ENCODE measurements at places on chromosomes 3 and 15. TPM values are rescaled to one million over a fixed set of nuclear protein-coding genes. Genes with fewer than 3 reads are reported as not detected.

GRCh38 chr3:14413381-14414071 lies 11.1 kb downstream of the SLC6A6 start:
- no peak for DNase-seq

GRCh38 chr3:110069761-110070160 lies 732.4 kb upstream of the DPPA4 start:
- no peak for DNase-seq

GRCh38 chr3:73848173-73848906 lies 223.6 kb upstream of the PDZRN3 start:
- DNase-seq, result peak; percentile 80

DNA sequence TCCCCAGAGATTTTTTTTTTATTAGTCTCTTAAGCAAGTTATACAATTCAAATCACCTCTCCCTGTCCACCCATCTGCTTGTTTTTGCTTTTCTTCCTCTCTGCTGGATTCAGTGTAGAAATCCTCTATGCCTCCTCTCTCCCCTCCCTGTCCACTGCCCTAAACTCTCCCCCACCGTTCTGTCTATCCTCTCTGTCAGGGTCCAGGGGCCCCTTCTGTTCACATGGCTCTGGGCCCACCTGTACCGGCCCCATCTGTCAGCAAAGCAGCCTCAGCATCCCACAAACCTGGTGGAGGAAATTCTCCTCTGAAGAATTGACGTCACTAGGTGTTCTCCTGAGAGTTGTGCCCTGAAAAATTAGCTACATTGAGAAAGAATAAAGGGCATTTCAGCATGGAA lies 137.6 kb upstream of the CMC1 start:
- no peak for DNase-seq

DNA sequence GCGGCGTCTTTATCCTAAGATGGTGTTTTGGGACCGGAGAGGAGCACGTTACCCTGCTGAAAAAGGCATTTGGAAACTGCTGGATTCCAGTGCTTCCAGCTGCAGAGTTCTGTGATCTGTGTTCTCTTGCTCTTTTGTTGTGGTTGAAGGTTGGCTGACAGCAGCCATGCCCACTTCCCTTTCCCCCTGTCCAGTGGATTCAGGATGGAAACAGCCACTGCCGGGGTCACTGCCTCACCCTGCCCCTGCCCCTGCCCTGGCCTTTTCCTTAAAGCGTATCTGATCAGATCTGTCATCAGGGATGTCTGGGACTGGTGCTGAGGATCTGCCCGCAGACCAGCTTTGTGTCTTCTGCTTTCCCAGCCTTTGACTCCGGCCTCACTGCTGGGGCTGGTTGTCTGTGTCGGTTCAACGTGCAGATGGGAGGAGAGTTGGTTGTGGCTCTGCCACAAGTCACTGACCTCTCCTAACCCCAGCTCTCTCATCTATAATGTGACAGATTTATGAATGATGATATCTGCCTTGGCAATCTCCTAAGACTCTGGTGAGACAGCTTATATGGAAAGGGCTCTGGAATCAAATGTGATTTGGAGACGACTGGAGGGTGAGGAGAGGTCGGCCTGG lies 219.4 kb upstream of the BHLHE40 start:
- DNase-seq, result no peak

- no peak for DNase-seq
Observed at GRCh38 chr3:45992821-45993221, 2.8 kb downstream of the FYCO1 start.

- DNase-seq, result no peak
Observed at GRCh38 chr3:107222907-107223306, 154.3 kb upstream of the CCDC54 start.

GABRR3 gene
- not detected for total RNA-seq

DNA sequence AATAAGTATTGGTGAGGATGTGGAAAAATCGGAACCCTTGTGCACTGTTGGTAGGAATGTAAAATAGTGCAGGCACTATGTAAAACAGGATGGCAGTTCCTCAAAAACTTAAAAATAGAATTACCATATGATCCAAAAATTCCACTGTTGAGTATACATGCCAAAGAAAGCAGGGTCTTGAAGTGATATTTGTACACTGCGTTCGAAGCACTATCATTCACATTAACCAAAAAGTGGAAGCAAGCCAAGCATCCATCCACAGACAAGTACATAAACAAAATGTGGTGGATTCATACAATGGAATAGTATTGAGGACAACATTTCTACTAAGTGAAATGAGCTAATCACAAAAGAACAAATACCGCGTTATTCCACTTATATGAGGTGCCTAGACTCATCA lies 200.7 kb downstream of the TJP1 start:
- no peak for DNase-seq

DNA sequence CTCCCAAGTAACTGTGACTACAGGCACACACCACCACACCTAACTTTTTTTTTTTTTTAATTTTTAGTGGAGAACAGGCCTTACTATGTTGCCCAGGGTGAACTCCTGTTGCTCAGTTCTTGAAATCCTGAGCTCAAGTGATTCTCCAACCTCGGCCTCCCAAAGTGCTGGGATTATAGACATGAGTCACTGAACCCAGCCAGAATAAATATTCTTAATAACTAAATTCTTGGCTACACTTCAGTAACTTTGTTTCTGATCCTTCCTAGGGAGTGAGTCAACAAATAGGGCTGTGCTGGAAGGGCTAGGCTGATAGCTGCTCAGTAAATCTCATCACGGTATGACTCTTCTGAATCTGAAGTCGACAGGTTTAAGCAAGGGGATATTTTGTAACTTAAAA lies 56.6 kb downstream of the P3H2 start:
- no peak for DNase-seq

GRCh38 chr3:31249545-31249944 lies 283.2 kb upstream of the STT3B start:
- DNase-seq, result no peak

DNA sequence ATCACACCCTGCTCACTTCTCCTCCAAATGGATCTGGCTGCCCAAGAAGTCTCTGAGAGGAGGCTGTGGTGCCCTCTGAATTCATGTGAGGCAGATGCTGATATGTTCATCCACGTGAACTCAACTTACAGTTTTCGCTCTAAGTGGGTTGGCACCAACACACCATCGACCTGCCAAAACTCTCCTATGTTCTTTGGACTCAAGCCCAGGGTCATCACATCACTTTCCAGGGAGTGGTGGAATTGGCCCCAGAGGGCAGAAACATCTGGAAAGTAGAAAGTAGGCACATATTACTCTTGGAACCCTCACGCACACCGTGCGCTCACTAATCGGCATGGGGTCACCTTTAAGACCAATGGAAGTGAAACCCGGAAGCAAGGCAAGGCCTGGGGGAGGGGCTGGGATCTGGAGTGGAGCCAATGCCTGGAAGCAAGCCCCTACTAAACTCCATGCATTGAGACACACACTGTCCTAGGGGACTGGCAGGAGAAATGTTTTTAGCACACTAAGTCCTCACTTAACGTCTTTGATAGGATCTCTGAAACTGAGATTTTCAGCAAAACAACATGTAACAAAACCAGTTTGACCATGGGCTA lies 41.4 kb downstream of the SSUH2 start:
- no peak for DNase-seq

GRCh38 chr3:46926871-46927717 lies 49.5 kb downstream of the CCDC12 start:
- no peak for DNase-seq

CCDC54 gene
- total RNA-seq, result 0.30 TPM

GUCA1C gene
- not detected for total RNA-seq

DNA sequence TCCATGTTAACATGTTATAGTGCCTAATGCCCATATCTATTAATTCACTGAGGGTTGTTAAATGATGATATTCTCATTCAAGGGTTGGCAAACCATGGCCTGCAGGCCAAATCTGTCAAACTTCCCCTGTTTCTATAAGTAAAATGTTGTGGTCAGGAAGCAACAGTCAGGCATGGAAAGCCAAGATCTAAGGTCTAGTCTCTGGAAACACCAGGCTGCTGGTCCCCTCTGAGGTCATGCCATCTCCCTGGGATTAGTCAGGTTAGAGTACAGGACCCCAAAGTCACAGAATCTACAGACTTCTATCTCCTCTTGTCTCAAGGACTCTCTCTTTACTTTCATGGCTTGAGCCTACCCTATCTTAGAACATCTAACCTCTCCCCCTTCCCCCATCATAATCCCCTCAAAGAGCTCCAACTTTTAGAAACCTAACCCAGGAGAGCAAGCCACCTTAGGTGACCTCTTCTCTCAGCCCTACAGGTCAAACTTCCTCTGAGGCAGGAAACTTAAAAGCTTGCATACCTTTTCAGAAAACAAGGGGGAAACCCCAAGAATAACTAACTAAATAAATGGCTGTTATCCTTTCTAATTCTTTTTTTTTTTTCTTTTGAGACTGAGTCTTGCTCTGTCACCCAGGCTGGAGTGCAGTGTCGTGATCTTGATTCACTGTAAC lies 15.3 kb upstream of the HERC1 start:
- no peak for DNase-seq

GRCh38 chr3:98021830-98022560 lies 13.1 kb downstream of the GABRR3 start:
- DNase-seq, result no peak

ZIC1 gene
- 87.2 TPM for total RNA-seq

- no peak for DNase-seq
Observed at GRCh38 chr15:73930371-73930770, 4.1 kb downstream of the LOXL1 start.

TLE3 gene
- total RNA-seq, result 24.7 TPM

- DNase-seq, result no peak
Observed at GRCh38 chr3:8777201-8777977, 8.0 kb upstream of the OXTR start.

ROPN1 gene
- total RNA-seq, result not detected

- DNase-seq, result peak; percentile 19
Observed at GRCh38 chr15:50315814-50316630, 39.0 kb downstream of the GABPB1 start.

MAP2K1 gene
- 58.3 TPM for total RNA-seq

POTEB3 gene
- not detected for total RNA-seq

DNA sequence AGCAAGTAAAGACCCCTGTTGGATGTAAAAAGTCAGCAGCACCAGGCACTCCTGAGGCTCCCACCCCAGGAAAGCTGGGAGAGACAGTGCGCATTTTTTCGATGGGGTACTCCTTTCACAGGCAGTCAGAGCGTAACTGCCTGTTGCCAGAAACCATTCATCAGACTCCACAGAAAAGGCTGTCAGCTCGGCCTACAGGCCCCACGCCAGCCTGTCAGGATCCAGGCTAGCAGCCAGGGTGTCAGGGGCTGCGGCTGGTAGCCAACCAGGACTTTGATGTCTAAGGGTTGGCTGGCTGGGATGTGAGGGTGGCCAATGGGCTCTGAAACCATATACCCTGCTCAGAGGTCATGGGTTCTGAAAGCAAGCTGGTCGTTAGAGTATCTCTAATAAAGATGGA lies 164.5 kb downstream of the WNT5A start:
- DNase-seq, result peak; percentile 49

MYEF2 gene
- total RNA-seq, result 73.0 TPM

DNA sequence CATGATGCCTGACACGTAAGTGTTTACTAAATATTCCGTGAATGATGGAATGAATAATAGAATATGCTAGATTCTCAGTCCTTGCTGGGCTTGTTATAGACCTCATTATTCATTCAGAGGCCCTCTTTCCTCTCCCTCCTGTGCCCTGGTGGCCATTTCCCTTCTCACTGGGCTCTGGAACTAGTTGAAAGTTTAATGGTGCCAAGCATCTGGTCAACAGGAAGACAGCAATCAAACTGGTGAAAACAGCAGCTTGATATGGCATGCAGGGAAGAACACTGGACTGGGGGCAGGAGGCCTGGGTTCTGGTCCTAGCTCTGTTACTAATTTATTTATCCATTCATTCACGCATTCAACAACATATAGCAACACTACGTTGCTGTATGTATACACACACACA lies 3.7 kb upstream of the APOD start:
- no peak for DNase-seq

DNA sequence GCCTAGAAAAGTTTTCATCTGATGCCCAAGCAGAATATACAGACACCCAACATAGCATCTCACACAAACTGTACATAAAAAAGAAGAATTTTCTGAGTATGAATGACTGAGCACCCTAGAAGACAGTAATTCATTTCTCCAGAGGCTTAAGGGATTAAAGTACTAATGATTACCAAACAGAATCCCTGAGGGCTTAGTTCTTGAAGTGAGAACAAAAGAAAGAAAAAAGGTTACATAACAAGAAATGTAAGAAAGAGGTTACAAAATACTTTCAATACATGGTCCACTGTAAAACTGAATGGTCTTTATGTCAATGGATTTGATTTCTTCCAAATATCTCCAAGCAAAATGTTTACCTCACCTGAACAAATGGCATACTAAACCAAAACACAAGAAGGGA lies 9.1 kb upstream of the NEK10 start:
- no peak for DNase-seq

DNA sequence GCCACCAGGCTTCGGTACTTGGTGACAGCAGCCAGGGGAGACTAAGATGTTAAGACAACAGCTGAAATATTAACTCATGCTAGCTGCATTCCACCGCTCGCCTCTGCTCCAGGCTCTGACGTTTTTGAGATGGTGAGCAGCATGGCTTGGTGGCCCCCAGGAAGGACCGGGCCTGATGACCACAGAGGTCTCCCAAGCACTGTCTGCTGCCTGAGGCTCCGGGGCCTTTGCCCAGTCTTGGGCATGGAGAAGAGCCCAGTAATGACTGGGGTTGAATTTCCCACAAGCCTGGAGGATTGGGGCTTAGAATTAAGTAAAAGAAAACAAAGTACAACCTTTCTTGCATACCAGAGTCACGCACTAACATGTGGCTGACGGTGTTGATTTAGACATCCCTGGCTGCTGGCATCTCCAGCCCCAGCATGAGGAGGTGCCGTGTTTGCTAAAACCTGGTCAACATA lies 243.6 kb upstream of the LYSMD4 start:
- no peak for DNase-seq

PROS1 gene
- total RNA-seq, result 50.2 TPM

GRCh38 chr15:33693166-33693800 lies 275.0 kb upstream of the CHRM5 start:
- no peak for DNase-seq

All from spinal cord (tissue), 10 donors.